ENCODE measurements at places on chromosomes 1 and 21.

GRCh38 chr1:197021716-197022115, 44.4 kb downstream of the CFHR5 start:
- DNase-seq: no peak

DNA sequence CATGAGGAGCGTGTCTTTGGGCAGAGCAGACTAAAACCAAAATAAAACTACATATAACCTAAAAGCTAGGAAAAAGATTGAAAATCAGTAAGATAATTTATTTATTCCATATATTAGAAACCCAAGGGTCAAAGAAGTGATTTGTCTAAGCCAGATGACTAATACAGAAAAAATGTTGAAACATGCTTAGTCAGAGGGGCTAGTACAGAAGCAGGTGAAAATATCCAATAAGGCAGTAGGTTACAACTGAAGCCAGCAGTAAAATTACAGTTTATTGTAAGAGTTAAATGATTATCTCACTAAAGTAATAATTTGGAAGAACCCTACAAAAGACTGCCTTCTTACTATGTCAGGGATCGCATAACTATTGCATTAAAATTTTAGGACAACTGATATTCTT, 1190.9 kb upstream of the PRMT6 start:
- no peak for DNase-seq

- DNase-seq: no peak
Observed at GRCh38 chr1:199474738-199475137, 552.8 kb upstream of the NR5A2 start.

DNA sequence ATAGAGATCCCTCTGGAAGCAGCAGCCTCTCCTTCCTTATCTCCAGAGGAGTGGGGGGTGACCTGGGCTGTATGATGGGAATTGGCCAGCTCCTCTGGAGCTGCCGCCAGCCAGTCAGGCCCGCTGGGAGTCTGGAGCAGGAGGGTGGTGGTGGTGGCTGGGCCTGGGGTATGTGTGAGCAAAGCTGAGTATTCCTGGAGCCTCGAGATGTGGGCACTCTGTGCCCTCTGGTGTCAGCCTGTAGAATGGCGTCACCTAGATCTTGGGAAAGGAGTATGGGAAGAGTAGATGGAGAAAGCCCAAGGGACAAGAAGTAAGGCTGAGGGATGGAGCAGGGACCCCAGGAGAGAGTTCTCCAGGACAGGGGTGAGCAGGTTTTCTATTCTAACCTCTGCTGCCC, 16.0 kb downstream of the VANGL2 start:
- DNase-seq: peak; percentile 5

DNA sequence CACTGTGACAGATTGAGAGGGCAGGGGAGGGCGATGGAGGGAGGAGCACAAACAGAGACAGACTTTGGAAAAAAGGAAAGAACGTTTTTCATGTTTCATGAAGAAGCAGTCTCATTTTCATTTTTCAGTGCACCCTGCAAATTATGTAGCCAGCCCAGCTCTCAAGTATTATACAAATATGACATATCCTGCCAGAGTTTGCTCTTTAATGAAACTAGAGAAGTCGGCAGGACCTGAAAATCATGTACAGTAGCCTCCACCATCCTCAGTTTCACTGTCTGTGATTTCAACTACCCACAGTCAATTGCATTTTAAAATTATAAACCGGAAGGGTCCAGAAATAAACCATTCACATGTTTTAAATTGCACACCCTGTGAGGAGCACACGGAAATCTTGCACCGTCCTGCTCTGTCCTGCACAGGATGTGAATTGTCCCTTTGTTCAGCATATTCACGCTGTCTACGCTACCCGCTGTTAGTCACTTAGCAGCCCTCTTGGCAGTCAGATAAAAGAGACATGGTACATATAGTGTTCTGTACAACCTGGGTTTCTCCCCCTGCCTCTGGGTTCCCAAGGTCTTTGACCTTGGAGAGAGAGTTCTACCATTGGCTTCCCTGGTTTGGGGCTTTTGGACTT, 13.6 kb upstream of the ADARB1 start:
- no peak for DNase-seq

GRCh38 chr1:208767816-208768215, 523.6 kb upstream of the PLXNA2 start:
- no peak for DNase-seq

GRCh38 chr21:26826801-26827200, 18.4 kb downstream of the ADAMTS1 start:
- DNase-seq: no peak

GRCh38 chr21:28986677-28987076, 6.0 kb downstream of the LTN1 start:
- DNase-seq: no peak

GRCh38 chr1:24870551-24871195, 59.4 kb downstream of the RUNX3 start:
- no peak for DNase-seq

DNA sequence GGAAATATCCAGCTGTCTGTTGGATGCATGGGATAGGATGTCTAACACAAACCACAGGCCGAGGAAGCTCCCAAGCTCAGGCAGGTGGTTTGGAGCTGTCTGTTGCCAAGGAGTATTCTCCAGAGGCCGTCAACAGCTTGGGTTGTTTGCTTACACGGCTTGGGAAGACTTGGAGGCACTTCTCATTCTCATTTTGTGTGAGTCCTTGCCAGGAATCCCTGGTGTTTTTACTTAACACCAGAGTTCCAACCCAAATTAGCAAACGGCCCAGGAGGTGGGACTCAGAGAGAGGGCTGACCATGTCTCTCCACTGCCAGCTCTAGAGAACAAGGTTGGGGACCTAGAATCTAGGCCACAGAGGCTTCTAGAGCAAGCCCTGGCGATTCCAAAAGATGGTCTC, 72.7 kb upstream of the FAM20B start:
- DNase-seq: no peak

GRCh38 chr1:115193046-115193828, 103.9 kb upstream of the TSPAN2 start:
- no peak for DNase-seq

DNA sequence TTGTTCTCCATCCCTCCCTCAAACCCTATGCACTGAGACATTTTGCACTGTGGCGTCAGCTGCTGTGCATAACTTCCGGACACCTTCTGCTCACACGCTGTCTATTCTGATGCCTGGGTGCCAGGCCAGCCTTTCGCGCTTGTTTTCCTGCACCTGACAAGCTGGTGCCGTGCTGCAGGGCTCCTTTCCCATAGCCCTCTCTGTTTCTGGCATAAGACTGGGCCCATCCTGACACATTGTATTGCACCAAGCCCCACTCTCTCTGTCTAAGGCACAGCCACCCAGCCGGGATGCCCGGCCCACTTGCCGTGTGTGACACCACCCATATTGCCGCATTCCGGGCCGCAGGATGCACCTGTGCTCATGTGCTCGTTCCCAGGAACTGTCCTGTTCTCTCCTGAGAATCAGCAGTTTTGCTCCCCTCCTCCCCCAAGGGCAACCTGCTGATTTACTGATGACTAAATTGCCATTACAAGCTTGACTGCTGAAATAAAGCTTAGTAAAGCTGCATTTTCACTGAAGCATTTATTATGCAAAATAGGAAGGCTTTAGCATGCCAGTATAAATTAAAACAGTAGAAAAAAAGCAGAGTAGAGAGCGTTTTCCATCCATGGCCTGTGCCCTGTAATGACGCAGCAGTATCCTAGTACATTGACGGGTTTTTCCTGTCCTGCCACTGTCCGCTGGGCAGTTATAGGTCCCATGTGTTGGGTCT, 88.0 kb downstream of the CD247 start:
- DNase-seq: no peak

DNA sequence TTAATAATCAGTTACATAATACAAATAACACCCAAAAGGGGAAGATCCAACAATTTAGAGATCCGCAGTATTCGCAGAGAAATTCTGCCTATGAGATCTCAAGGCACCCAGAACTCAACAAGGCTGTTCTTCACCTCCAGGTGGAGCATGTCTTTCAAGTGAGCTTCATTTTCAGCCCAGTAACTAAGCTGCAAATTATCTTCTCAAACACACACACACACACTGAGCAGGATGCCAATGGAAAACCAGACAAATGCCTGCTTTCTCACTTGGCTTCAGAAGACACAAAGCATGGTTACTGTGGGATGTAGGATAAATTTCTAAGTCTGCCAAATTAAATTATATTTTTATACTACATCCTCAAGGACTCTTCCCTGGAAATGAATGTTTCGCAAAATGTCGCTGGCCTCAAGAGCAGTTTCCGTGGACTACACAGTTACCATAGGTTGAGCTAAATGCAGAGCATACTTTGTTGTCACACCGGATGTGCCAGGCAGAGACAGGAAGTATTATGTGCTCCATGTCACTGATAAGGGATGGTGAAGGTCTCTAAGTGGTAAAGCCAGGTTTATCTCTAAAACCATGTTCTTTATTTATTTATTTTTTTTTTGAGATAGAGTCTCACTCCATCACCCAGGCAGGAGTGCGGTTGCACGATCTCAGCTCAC, 30.3 kb downstream of the UBR4 start:
- no peak for DNase-seq

DNA sequence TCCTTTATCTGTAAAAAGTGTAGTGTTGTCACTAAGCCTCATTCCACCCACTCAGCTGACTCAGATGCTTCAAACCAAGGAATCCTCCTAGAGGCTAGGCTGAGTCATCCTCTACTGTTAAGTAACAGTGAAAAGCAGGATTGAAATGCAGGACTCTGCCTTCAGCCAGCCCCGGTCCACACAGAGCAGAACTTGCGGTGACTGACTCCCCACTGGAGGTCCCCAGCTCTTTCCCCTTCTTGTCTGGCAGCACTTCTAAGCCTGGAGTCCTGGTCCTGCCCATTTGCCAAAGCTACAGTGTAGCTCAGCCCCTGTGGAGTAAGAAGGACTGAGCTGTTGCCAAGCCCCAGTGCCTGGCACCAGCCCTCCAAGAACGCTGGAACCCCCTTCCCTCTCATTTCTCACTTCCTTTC, 1.7 kb downstream of the RAB7B start:
- DNase-seq: no peak

DNA sequence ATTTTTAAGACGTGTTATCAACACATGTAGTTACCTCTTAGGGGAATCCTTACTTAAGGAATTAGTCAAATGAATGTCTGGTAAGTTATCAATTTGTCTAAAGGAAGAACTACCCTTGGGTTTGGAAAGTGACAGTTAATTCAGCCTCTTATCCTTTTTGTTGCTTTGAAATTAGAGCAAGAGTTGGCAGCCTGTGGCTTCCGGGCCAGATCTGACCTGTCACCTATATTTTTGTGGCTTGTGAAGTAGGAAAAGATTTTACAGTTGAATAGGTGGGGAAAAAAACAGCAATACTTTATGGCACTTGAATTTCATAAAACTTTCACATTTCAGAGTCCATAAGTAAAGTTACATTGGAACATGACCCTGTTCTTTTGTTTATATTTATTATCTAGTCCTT, 5.5 kb downstream of the MRPS6 start:
- DNase-seq: no peak

- no peak for DNase-seq
Observed at GRCh38 chr1:8733484-8733883, 84.0 kb downstream of the RERE start.

DNA sequence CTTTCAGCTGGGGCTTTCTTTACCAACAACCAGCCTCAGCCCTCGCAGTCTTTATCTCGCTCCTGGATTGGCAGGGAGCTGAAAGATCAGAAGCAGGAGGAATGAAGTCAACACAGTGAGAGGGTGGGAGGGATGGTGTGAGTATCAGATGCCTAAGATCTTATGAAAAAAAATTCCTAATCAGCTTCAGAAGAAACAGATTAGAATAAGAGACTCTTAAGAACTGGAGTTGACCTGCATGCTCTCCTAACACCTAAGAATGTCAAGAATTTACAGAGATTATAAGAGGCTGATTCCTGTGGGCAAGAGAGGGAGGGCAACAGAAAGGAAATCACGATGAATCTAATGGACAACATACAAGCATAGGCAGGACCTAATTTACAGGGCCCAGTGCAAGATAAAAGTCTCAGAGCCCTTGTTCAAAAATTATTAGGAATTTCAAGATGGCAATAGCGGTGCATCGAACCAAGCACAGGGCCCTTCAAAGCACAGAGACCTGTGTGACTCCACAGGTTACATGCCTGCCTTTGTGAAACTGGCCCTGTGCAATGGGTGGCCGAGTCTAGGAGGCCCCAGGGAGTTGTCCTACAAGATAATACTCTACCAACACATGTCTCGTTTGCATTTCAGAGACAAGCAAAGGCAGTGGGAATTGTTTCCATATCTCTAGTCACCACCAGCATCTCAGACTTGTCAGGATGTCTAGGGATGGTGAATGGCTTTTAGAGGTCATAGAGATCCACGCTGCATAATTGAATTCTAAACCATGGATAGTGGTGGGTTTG, 65.3 kb upstream of the PPP2R5A start:
- no peak for DNase-seq

All from NCI-H1105 treated with DMSO at 0.1 percent for 48 hours (cell line).